NCI-H2081 (cell line): ENCODE measurements at places on chromosomes 13 and 19.

GRCh38 chr19:46056536-46056935 lies 15.7 kb upstream of the IGFL4 start:
- no peak for DNase-seq

- no peak for DNase-seq
Observed at GRCh38 chr13:98133946-98134345, 8.9 kb upstream of the FARP1 start.

- no peak for DNase-seq
Observed at GRCh38 chr19:27776020-27776419, 1436.9 kb downstream of the UQCRFS1 start.

DNA sequence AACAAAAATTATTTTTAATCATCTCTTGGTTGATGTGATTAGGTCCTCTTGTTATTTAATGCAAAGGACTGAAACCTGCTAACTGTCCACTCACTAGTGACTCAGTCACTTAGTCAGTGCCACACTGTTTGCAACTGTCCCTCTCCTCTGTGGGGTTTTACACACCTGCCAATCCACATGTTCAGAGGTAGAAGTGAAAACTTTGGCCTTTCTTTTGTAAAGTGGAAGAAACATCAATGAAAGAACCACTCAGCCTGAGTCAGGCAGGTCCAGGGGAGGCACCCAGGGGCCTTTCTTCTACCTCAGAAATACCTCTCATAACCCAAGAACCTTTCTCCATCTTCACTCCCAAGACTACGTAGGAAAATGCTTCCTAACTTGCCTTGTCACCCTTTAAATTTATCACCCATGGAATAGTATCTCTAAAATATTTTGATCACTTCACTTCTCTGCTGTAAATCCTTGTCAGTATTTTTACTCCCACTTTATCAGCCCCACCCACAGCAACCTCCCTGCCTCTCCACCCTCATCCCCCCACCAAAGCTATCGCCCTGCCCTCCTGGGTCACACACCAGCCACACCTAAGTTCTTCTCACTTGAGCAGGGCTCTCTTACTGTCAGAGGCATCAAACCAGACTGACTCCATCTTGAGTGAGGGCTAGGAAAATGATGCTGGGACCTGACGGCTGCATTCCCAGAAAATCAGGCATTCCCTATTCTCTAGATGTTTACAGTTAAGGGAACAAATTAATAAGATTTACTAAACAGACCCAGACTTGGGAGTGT lies 29.6 kb upstream of the EEF1AKMT1 start:
- DNase-seq, result no peak

GRCh38 chr13:111385183-111385857 lies 64.9 kb downstream of the TEX29 start:
- DNase-seq, result peak; percentile 76

- no peak for DNase-seq
Observed at GRCh38 chr13:74301258-74301935, 167.2 kb upstream of the KLF12 start.

GRCh38 chr19:42281146-42281826 lies 12.2 kb downstream of the CIC start:
- DNase-seq, result peak; percentile 84

DNA sequence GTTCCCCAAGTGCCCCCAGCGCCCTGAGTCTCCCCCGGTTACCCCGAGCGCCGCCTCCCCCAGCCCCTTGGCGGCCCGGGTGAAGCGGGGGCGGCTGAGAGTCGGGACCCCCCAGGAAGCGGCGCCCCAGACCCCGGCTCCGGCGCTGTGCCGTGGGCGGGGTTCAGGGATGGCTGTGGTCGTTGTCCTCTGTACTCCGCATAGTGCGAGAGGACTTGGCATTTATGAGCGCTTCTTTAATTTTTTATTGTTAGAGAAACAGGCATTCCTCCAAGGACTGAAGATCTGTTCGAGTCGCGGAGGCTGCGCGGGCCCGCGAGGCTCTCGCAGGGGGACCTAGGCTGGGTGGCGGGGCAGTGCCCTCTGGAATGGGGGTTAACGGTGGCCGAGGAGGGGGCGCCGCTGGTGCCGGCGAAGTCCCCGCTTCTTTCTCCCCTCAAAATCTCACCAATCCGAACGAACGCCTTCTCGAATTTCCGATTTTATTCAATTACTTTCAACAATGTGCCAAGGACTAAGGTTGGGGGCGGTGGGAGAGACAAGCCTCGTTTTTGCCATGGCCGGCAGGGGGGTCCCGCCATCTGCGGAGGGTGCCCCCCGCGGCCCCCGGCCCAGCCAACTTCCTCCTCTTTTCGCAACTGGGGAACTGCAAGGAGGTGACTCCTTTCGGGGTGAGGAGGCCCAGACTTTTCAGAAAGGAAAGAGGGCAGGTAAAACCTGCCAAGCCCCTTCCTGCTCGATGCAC lies 596 bp upstream of the GJB2 start:
- no peak for DNase-seq

DNA sequence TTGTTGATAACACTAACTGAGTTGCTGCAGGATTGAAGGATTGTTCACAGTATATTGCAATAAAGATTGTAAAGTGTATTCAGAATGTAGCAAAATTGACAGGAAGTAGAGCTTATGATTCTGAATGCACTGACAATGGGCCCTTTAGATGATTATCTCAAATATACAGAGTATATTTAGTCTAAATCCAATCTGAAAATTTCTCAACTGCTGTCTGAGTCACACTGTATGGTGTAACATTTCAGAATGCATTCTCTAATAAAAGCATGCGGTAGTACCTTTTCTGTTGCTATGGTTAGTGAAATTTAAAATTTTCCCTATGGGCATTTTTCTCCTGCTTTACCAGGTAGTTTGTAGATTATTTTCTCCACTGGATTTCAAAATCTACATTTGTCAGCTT lies 365.2 kb downstream of the PCDH17 start:
- no peak for DNase-seq

GRCh38 chr19:18796239-18796638 lies 5.1 kb upstream of the COMP start:
- no peak for DNase-seq

- no peak for DNase-seq
Observed at GRCh38 chr19:35458731-35459391, 10.8 kb downstream of the FFAR2 start.

DNA sequence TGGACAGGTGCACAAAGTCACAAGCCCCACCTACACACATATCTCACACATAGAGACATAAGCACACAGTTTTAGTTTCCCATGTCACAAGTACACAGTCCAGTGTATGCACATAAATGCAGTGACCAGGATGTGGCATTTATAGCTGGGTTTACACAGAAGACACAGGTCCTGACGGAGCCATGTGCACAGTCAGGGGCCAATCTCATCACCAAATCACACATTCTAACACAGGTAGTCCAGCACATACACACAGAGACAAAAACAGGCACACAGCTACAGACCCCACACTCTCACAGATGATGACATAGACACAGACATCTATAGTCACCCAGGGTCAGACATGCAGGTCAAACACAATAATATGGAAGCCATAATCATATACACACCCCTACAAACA lies 2.1 kb downstream of the NUMBL start:
- DNase-seq, result no peak

GRCh38 chr19:13163609-13164342 lies 13.6 kb downstream of the IER2 start:
- peak; percentile 22 for DNase-seq

- DNase-seq, result peak; percentile 32
Observed at GRCh38 chr19:47765523-47766358, 12.8 kb upstream of the SELENOW start.

DNA sequence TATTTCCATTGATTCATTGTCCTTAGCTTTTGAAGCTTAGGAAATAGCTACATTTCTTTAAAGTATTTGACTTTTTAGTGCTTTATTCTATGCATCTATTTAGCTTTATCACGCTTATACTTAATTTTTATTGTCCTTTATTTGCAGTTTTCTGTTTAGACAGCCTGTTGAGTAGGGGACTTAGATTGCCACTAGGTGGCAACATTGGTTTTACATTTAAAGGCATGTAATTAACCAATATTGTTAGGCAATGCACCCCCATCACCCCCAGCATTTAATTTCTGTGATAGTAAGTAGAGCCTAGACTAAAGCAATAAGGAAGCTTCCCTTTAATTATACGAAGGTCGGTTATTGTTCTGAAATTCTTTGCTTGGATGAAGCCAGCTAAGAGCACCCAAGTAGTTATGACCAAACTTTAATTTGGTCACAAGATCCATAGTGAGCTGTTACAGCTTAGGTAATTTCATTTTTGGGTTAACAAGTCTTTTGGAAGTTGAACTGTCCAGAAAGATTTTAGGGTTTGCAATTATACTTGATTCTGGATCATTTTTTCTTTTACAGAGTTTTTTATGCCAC lies 36.5 kb downstream of the B3GLCT start:
- DNase-seq, result peak; percentile 36

GRCh38 chr19:23377276-23377675 lies 18.0 kb downstream of the ZNF91 start:
- DNase-seq, result no peak

DNA sequence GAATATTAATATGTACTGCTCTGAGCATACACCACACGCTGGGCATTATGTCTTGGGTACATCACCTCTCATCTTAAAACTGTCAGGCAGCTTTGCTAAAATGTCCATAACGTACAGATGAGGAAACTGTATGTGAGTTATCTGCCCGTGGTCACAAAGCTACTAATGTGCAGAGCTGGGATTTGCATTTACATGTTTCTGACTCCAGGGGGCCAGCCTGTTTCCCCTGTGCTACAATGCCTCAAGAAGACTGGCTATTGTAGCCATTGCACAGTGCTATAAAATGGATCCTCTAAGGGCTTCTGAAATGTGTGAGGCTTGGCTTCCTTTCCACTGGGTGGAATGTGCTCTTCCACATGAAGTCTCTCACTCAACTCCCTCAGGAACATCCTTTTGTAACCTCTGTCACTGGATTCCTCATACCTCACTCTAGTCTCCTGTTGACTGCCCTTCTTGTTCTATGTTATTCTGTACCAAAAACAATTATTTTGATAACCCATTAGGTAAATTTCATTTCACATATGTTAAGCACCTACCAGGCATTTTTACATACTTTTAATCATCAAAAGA lies 95.6 kb upstream of the HTR2A start:
- no peak for DNase-seq

DNA sequence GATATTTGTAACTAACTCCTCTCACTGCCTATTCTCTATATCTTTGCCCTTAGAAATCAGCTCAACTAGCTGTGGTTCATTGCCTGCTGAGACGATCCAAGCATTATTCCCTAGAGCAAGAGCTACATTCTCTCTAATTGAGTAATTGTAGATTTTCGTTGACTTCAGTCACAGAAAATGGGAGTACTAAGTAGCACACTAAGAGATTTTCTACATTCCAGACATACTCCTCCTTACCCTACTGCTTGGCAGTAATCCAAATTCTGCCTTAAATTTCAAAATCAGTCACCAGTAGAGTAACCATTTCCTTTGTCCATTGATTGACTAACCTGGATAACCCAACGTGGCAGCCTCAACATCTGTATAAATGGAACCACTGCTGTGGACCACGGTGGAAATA lies 1786.8 kb downstream of the SLITRK5 start:
- DNase-seq, result no peak

GRCh38 chr13:76519685-76520084 lies 366.5 kb downstream of the KCTD12 start:
- DNase-seq, result no peak

GRCh38 chr13:88670509-88670908 lies 999.3 kb downstream of the SLITRK5 start:
- no peak for DNase-seq

DNA sequence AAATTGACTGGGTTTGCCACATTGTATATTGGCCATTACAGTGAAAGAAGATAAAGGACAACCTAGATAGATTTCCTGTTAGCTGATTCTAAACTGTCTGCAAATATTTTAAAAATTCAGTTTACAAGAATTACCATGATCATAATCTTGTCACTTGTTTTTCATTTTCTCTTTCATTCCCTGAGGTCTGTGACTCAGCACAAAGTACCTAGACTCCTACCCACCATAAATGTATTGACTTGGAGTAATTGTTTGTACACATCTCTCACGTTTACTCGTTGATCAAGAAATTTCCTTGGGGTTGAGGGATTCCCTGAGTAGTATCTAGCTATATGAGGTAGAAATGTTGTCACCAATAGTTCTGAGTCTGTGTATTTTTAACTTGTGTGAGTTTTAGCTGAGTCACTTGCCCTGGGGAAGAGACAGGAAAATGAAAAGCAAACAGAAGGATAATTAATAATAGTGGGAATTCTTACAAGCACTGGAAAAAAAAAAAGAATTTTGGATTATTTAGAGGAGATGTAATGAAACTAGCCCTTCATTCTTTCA lies 299.2 kb upstream of the DACH1 start:
- no peak for DNase-seq

GRCh38 chr19:6596621-6597020 lies 5.7 kb upstream of the CD70 start:
- DNase-seq, result no peak

DNA sequence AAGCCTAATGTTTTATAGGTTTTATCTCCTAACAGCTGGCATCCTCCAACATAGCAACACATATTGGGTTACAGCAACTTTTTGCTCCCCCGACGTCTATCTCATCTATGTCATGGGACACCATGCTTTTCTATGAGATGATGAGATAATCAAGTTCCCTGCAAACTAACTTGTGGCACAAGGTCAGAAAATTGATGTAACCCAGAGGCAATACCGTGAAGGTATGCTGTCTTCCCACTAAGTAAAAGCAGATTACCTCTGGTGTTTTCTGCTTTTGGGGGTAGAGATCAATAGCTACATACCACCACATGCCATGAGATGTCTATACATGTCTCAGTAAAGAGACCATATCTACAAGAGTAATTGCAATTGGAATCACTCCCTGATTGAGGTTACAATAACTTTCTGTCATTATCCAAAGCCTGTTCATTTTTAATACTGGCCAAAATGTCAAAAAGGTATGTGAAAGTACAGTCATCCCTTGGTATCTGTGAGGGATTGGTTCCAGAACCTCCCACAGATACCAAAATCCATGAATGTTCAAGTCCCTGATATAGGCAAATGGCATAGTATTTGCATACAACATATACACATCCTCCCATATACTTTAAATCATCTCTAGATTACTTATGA lies 131.3 kb downstream of the CYSLTR2 start:
- no peak for DNase-seq

GRCh38 chr13:20799726-20800416 lies 26.1 kb upstream of the EEF1AKMT1 start:
- DNase-seq, result no peak

DNA sequence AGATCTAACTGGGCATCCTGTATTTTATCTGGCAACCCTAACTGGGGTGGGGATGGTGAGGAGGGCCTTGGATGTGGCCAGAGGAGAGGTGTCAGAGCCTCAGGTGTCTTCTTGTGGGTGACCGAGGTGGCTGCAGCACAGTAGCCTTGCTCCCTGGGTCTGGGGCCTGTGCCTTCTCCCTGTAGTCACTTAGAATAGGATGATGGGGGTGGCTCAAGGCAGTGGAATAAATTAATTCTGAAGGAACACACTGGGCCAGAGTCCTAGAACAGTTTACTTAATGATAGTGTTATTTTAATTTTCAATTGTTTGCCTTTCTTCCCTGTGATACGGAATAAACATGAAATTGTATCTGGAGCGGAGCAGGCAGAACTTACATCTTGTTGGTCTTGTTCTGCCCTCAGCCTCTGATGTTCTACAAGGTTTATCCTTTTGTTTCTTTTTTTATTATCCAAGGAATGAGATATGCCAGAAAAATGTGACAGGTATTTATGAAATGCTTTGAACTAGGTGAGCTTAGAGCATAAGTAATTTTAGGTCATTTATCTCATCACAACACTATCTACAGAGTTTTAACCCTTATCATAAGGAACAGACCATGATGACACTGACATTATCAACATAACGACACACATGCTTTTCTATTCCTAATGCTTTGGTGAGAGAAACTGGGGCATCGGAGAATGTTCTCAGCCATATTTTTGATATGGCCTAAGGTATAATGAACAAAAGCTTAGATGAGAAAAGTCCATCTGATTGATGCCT lies 51.4 kb downstream of the LRCH1 start:
- DNase-seq, result no peak
